Dermis microvascular lymphatic vessel endothelial cell (primary cell): ENCODE measurements at places on chromosomes 6 and 20. TPM values are rescaled to one million over a fixed set of nuclear protein-coding genes. Genes with fewer than 3 reads are reported as not detected.
A peak's percentile ranks its signal among the peaks of the same experiment; 100 is the strongest.

GRCh38 chr6:35451354-35452182 is 570 bp upstream of the FANCE start:
- DNase-seq, result peak; percentile 49

GRCh38 chr20:35601990-35602389 is 13.6 kb upstream of the SPAG4 start:
- no peak for DNase-seq

GUCA1A gene
- total RNA-seq, result not detected in 2 replicates

GRCh38 chr6:27156874-27157458 is 90.5 kb upstream of the PRSS16 start:
- DNase-seq, result no peak

MYCT1 gene
- 120 and 209 TPM in 2 replicates for total RNA-seq

GRCh38 chr6:27049863-27050781 is 197.4 kb upstream of the PRSS16 start:
- DNase-seq, result no peak

MACROD2 gene
- 0.13 and 0.25 TPM in 2 replicates for total RNA-seq

DNA sequence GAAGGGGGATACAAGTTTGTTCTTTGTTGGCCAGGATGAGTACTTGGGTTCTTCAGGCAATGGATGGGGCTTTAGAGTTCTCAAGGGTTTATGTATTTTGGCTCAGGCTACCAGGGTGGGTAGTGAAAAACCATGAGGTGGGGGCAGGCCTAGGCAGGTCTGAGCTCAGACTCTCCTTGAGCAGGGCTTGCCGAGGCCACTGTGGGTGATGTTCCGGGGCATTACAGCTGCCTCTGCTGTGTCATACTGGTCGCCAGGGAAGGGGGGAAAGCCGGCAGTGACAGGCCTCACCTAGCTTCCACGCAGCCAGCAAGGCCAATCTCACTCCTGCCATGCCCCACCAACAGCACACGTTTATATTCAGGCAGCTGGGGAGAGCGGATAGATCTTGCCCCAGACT is 79.6 kb downstream of the BCKDHB start:
- DNase-seq, result no peak

LST1 gene
- 0.51 TPM in 1 of 2 replicates, not detected in the other for total RNA-seq

DNA sequence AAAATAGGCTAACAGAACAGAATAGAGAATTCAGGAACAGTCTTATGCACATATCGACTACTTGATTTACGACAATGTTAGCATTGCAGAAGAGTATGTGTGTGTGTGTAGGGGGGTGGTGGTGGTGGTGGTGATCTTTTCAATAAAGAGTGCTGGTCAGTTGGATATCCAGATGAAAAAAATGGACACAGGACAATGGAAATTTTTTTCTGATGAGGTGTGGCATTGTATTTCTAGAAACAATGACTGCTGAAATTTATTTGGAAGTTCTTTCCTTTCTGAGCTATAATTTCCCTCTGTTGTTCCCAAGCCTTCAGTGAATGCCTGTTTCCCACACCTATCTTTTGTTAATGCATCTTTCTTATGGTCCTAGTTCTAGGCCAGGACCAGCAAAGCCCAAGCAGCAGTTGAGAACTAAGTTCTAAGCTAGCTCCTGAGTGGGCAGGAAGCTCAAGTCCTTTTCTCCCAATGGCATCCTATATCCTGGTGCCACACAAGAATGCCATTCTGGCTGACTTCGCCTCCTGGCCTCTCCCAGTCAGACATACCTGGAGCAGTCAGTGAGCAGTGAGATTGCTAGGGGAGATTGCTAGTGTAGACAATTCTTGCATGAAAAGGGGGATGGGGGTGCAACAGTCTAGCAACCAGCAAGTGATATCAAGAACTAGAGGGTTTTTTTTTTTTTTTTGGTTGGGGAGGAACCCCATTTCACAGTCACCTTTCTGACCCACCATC is 1.2 kb upstream of the TOX2 start:
- peak; percentile 71 for DNase-seq

GRCh38 chr6:27966816-27967426 is 9.9 kb downstream of the OR2B6 start:
- DNase-seq, result no peak

DNA sequence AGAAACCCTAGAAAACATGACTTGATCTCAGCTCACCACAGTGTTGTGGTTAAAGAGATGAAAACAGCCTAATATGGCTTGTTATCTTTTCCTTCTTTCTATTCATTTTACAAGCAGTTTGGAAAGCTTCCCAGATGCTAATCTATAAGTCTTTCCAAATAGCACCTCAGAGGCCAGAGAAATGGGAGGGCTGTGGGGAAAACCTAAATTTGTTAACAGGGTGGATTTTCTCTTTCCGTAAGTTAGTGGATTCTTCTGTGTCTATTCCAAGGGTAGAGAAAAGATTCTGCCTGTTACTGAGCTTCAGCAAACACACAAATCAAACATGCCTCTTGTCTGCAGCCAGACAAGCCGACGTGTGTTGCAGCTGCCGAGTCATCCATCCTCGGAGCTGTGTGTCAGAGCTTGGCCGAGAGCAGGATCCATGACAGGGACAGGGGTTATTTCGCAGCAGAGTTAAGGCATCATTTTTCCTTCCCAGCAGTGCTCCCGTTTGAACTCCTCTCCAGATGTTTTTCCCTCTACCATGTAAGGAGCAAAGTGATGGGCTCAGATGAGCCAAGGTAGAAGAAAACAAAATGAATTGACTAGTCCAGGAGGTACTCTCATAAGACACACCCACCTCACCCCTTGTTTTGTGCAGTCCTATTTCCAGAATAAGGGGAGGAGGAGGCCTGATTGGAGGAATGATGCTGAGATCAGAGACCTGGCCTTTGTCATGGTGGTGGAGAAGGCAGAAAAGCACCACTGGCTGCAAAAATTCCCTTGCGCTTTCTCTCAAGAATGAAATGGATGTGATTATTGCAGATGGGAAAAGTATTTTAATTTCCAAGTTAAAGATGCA is 560.0 kb downstream of the C6orf118 start:
- DNase-seq, result no peak

GRCh38 chr6:128311944-128312570 is 208.3 kb downstream of the PTPRK start:
- no peak for DNase-seq

KHDC1L gene
- not detected in 2 replicates for total RNA-seq

DNA sequence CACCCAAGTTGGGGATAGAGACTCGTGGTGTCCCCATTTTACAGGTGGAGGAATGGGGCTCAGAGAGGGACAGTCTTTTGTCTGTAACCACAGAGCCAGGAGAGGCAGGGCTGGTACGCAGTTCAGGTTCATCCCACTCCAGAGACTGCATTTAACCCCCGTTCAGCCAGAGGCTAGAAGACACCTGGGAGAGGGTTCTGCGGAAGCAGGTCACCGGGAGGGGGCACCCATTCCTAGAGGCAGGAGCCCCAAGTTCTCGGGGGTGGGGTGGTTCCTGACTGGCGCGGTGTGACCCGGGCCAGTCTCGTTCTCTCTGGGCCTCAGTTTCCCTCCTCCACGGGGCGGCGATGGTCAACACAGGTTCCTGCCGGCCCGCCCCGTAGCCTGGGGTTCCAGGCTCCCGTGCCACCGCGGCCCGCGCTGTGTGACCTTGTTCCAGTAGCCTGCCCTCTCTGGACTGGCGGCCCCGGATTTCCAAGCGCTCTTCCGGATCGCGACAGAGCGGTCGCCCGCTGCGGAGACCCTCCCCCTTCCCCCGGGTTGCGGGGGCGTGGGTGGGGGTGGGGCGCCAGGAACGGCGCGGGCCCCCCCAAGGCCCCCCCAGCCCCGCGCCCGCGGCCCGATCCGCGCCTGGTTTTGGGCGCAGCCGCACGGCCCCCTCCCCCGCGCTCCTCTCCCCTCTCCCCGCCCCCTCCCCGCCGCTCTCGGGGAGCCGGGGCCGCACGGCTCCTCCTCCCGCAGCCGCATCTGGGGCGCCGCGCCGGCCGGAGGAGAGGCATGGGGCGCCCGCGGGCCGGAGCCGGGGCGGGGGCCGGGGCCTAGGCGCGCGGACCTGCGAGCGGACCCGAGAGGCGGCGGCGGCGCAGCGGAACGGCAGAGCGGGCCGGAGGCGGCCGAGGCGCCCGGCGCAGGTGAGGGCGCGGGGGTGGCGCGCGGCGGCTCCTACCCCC is at the start of gene DLGAP4:
DLGAP4 (plus strand) TSS at position 738 of the 950 bp plus-strand sequence. CDS start 125,379 bp downstream, outside the sequence.
- no peak for DNase-seq

HLA-G gene
- total RNA-seq, result not detected in 2 replicates

FOXF2 gene
- total RNA-seq, result not detected in 2 replicates

DNA sequence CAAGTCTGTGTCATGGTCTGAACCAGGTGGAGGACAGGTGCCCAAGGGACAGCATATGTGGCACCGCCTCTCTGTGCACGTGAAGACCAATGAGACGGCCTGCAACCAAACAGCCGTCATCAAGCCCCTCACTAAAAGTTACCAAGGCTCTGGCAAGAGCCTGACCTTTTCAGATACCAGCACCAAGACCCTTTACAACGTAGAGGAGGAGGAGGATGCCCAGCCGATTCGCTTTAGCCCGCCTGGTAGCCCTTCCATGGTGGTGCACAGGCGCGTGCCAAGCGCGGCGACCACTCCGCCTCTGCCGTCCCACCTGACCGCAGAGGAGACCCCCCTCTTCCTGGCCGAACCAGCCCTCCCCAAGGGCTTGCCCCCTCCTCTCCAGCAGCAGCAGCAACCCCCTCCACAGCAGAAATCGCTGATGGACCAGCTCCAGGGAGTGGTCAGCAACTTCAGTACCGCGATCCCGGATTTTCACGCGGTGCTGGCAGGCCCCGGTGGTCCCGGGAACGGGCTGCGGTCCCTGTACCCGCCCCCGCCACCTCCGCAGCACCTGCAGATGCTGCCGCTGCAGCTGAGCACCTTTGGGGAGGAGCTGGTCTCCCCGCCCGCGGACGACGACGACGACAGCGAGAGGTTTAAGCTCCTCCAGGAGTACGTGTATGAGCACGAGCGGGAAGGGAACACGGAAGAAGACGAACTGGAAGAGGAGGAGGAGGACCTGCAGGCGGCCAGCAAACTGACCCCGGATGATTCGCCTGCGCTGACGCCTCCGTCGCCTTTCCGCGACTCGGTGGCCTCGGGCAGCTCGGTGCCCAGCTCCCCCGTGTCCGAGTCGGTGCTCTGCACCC is 109.5 kb upstream of the RAB32 start:
- peak; percentile 5 for DNase-seq

DNA sequence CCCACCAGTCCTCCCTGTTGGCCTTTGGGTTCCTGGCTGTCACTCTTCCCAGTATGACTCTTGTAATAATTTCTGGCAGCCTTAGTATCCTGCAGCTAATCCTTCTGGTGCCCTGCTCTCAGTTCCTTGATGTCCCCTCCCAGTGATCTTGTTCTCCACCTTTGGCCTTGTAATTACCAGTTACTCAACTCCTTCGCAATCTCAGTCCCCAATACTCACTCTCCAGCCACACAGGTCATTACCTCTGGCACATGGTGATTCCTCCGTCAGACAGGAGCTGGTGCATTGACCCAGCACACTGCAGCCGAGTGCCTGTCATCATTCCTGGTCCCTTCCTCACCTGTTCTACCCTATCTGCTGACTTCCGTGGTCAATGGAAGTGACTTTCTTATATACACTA is 101.4 kb downstream of the FAM120B start:
- DNase-seq, result no peak

GRCh38 chr20:52783769-52784168 is 188.4 kb upstream of the TSHZ2 start:
- DNase-seq, result peak; percentile 4
